Naive thymus-derived CD4-positive, alpha-beta T cell (primary cell): ENCODE measurements at places on chromosomes 7 and 10. TPM values are rescaled to one million over a fixed set of nuclear protein-coding genes. Genes with fewer than 3 reads are reported as not detected.
A peak's percentile ranks its signal among the peaks of the same experiment; 100 is the strongest.

DNA sequence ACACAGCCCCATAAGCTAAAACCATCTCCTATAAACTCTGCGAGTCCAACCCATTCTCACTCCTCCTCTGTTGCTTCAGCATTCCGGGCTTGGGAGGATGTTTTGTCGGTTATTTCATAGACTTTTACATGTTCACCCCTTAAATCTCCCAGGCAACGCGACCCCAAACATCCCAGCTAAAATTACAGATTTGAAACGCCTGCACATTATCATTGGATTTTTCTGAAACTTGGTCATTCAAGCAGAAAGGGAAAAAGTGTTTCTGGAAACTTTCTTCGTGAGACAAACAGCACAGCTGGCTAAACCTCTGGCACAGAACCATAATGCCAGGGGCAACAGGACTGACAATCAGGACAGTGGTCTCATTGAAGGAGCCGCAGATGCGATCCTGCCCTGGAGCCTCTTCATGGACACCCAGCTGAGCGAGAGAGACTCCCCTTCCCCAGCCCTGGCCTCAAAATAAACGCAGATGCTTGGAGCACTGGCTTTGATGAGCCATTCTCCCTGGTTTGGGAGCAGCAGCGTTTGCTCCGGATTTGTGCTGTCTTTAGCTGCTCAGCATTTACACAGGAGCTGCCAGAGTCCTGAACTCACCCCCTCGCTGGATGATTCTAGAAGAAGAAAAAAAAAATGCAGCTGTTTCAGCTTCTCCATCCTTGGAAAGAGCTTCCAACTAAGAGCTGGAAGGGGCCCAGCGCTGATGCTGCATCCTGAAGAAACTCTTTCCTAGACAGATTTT is 30.1 kb downstream of the AFAP1L2 start:
- H3K27ac ChIP-seq: no peak overlapping the region
- DNase-seq: no peak
- H3K4me1 ChIP-seq: no peaks in the 10 kb centered on the region
- no peaks in the 10 kb centered on the region for H3K36me3 ChIP-seq
- no peaks in the 10 kb centered on the region for H3K27me3 ChIP-seq
- no peak overlapping the region for H3K4me3 ChIP-seq

DNA sequence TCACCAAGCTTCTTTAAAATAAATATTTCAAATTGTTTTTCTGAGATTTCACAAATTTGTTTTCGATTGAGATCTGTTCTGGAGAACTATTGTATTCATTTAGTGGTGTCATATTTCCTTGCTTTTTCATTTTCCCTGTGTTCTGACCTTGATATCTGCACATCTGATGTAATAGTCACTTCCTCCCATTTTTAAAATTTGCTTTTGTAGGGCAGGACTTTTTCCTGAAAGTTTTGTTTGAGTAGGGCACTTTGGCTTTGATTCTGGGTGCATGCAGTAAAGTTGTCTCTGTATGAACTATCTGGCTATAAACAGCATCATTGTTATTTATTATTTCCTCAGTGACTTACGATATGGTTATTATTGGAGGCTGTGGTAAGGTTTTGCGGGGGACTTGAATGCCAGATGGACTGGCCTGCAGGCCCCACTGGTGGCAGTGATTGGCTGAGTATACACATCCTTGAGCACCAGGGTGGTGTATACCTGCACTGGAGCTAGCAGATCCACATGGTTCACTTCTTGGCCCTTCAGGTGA is 83.6 kb downstream of the CSTF2T start:
- H3K27me3 ChIP-seq: no peaks in the 10 kb centered on the region
- H3K27ac ChIP-seq: no peak overlapping the region
- no peaks in the 10 kb centered on the region for H3K4me1 ChIP-seq
- no peak overlapping the region for H3K4me3 ChIP-seq

- no peak for DNase-seq
- no peaks in the 10 kb centered on the region for H3K36me3 ChIP-seq
- H3K4me1 ChIP-seq: no peaks in the 10 kb centered on the region
- no peak overlapping the region for H3K27ac ChIP-seq
- H3K27me3 ChIP-seq: no peaks in the 10 kb centered on the region
These were observed 165.9 kb downstream of the CUX1 start for GRCh38 chr7:101983147-101983811.

- DNase-seq: no peak
- H3K27ac ChIP-seq: no peak overlapping the region
- H3K4me1 ChIP-seq: no peaks in the 10 kb centered on the region
- no peaks in the 10 kb centered on the region for H3K36me3 ChIP-seq
- H3K4me3 ChIP-seq: no peak overlapping the region
These were observed 153.2 kb upstream of the LYZL2 start for GRCh38 chr10:30782537-30783461.

Gene CD36
- total RNA-seq: not detected in 2 replicates

Gene THSD7A
- not detected in 2 replicates for total RNA-seq

Gene SUGCT
- total RNA-seq: 2.2 TPM

DNA sequence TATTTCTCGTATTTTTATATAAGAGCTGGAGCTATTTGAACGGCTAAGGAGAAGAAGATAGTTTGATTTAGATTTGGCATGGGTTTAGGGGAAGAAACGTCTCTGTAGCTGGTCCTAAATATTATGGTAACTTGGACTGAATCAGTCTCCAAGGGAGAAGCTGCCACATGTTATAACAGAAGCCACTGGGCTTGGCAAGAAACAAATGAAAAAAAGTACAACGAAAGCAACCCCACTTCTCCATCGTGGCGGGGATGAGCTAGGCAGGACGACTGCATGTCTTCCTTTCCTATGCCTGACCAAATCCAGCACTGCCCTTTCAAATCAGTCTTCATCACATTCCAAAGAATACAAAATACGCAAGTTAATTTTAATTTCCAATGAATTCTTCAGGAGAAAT is 196.7 kb upstream of the KLF14 start:
- no peak overlapping the region for H3K4me3 ChIP-seq
- H3K27me3 ChIP-seq: no peaks in the 10 kb centered on the region
- peaks cover 7% of the 10 kb centered on the region for H3K36me3 ChIP-seq
- peaks cover 48% of the 10 kb centered on the region for H3K4me1 ChIP-seq
- no peak for DNase-seq

- no peaks in the 10 kb centered on the region for H3K27me3 ChIP-seq
- H3K4me3 ChIP-seq: no peak overlapping the region
- DNase-seq: no peak
- H3K36me3 ChIP-seq: no peaks in the 10 kb centered on the region
These were observed 191.7 kb upstream of the IMMP2L start for GRCh38 chr7:111753968-111754367.

- DNase-seq: no peak
- no peak overlapping the region for H3K4me3 ChIP-seq
- H3K27ac ChIP-seq: no peak overlapping the region
- no peaks in the 10 kb centered on the region for H3K27me3 ChIP-seq
These were observed 569.1 kb downstream of the ANKRD7 start for GRCh38 chr7:118793582-118793981.

DNA sequence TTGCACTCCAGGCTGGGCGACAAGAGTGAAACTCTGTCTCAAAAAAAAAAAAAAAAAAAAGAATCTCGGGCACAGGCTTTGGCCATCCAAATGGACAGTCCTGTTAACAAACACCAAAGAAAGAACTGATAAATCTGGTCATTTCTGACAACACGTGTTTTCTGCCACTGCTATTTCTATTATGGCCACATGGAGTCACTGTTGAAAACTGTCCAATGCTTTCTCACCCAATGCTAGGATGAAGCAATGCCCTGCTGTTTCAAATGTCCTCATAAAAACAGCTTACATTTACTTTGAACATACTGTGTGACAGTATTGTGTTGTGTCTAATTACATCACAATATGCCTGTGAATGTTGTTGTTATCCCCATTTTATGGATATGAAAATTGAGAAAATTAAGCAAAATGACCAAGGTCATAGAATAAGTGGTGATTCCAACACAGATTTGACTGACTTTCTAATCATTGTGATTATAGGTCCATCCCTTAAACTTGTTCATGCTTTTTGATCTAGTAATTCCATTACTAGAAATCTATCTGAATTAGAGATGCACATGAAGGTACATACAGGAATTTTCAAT is 19.9 kb upstream of the MAP3K8 start:
- no peak overlapping the region for H3K27ac ChIP-seq
- no peak for DNase-seq
- peaks cover 12% of the 10 kb centered on the region for H3K4me1 ChIP-seq
- H3K36me3 ChIP-seq: no peaks in the 10 kb centered on the region

DNA sequence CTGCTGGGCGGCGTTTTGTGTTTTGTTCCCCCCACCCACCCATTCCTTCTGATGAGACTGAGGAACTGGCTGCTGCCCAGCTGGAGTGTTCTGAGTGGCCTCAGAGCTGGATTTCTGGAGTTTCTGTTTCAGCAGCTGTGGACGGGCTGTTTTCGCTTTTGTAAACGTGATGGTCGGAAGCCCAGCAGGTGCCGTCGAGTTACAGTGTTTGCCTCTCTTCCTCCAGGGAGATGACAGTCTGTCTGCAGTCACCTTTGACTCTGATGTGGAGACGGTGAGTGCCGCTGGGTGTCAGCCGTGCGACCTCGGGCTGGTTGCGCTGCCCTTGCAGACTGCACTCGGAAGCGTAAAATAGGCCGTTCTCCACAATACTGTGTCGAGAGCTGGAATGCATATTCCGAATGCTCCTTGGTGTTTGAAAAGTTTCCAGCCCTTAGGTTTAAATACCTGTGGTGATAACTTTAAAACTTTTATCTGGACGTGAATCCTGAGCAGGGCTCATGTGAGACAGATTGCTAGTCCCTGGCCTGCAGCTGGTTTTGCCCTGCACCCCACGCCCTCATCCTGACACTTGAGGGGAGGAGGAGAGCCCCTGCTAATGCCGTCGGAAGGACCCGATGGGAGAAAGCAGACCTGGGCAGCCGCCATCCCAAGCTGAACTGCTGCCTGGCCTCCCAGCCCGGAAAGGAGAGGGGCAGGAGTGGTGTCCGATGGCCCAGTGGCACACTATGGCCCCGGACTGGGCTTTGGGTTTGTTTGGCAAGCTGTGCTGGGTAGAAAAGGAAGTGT is 8.3 kb downstream of the IQCE start:
- DNase-seq: no peak
- H3K4me1 ChIP-seq: no peaks in the 10 kb centered on the region
- H3K27me3 ChIP-seq: no peaks in the 10 kb centered on the region
- no peak overlapping the region for H3K4me3 ChIP-seq
- no peak overlapping the region for H3K27ac ChIP-seq

GRCh38 chr7:4727914-4728705 is 46.0 kb downstream of the FOXK1 start:
- H3K4me3 ChIP-seq: no peak overlapping the region
- peaks cover 4% of the 10 kb centered on the region for H3K4me1 ChIP-seq
- no peak overlapping the region for H3K27ac ChIP-seq
- no peaks in the 10 kb centered on the region for H3K36me3 ChIP-seq

GRCh38 chr10:88270871-88271713 is 312.0 kb downstream of the RNLS start:
- H3K36me3 ChIP-seq: no peaks in the 10 kb centered on the region
- peaks cover 13% of the 10 kb centered on the region for H3K4me1 ChIP-seq
- peak; percentile 25 for DNase-seq
- peak overlapping the region; percentile 33 for H3K27ac ChIP-seq
- H3K27me3 ChIP-seq: no peaks in the 10 kb centered on the region

DNA sequence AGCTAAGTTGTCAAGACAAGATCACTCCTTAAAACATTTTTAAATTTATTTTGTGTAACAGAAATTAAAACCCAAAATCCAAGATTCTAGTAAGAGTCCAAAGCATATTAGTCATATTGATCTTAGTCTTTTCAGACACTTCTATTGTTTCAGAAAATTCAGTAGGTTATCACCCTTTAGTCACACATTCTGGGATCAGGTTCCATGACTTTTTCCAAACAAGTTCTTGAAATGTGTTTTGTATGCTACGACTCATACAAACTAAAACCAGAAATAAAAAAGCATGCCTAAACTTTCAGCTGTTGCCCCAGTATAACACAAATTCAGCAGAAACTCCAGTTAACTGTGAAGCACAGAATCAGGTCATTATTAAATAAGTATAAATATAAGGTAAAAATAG is 10.7 kb downstream of the SEMA3D start:
- H3K36me3 ChIP-seq: no peaks in the 10 kb centered on the region
- no peak overlapping the region for H3K27ac ChIP-seq
- no peak for DNase-seq
- no peaks in the 10 kb centered on the region for H3K27me3 ChIP-seq

GRCh38 chr7:24932815-24933214 is 47.2 kb downstream of the OSBPL3 start:
- no peaks in the 10 kb centered on the region for H3K36me3 ChIP-seq
- H3K27ac ChIP-seq: no peak overlapping the region
- DNase-seq: no peak
- H3K4me1 ChIP-seq: no peaks in the 10 kb centered on the region
- H3K27me3 ChIP-seq: no peaks in the 10 kb centered on the region

DNA sequence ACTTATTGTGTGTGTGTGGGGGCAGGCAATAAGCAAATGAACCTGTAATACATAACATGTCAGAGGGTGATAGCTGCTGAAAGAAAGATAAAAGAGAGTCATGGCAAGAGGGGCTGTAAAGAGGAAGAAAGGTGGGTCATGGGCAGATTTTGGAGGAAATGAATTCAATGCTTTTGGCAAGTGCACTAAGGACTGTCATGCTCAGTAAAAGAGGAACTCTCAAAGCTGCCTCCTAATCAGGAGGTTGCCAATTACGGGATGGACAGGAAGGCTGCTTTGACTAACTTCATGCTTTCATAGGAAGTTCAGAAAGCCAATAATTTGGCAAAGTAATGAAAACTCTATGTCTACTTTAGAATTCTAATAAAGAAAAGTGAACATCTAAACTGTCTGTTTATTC is 401.2 kb downstream of the SH2D4B start:
- H3K27ac ChIP-seq: no peak overlapping the region
- no peak for DNase-seq
- H3K36me3 ChIP-seq: no peaks in the 10 kb centered on the region
- H3K4me1 ChIP-seq: no peaks in the 10 kb centered on the region
- H3K4me3 ChIP-seq: no peak overlapping the region
- H3K27me3 ChIP-seq: no peaks in the 10 kb centered on the region

Gene GARIN1A
- total RNA-seq: 2.4 TPM
